ENCODE measurements at places on chromosomes 11 and 22.

GRCh38 chr22:43988116-43988820, 33.0 kb downstream of the SAMM50 start:
- no peak for DNase-seq

DNA sequence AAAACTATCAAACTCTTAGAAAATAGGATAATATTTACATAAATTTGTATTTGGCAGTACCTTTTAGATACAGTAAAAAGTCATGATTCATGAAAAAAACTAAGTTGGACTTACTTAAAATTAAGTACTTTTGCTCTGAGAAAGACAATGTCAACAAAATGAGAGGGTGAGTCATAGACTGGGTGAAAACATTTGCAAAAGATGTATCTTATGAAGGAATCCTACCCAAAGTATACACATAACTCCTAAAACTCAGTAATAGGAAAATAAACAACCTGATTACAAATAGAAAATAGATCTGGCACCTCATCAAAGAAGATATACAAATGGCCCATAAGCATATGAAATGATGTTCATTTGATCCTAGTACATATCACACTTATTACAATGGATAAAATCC, 1154.6 kb downstream of the JRKL start:
- no peak for DNase-seq

DNA sequence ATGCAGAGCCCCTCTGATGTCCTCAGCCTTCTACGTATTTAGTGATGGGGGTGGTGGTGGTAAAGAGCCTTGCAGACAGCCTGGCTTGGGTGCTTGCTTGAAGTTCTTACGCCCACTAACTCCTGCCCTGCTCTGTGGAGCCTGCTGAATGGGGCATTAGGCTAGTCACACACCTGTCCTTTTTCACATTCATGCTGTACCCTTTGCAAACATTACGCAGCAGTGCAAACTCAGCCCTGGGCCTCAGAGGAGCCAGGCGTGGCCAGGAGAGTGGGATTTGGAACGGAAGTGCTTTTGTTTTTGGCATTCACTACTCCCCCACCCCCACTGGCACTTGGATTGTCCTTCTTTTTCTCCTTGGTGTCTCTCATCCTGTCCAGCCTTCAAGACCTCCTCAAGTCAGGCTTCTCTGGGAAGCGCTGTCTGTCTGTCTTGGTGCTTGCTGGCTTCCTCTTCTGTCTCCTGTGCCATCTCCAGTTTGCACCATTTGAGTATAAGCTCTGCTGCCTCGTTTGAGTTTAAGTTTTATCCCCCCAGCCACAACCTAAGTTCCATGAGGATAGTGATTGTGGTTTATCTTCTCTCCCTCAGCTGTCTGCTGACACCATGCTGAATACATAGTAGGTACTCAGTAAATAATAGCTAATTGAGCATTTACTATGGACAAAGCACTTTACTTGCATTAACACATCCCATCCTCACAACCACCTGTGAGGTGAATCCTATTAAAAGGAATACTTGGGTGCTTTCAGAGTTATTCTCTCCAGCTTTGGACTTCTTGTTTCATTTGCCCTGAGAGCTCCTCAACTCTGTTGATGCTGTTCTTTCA, 26.7 kb downstream of the ZBTB16 start:
- DNase-seq, result no peak

- peak; percentile 92 for DNase-seq
Observed at GRCh38 chr22:46195487-46196165, 45.3 kb downstream of the PPARA start.

GRCh38 chr11:42407341-42407740, 904.5 kb upstream of the API5 start:
- peak; percentile 31 for DNase-seq

DNA sequence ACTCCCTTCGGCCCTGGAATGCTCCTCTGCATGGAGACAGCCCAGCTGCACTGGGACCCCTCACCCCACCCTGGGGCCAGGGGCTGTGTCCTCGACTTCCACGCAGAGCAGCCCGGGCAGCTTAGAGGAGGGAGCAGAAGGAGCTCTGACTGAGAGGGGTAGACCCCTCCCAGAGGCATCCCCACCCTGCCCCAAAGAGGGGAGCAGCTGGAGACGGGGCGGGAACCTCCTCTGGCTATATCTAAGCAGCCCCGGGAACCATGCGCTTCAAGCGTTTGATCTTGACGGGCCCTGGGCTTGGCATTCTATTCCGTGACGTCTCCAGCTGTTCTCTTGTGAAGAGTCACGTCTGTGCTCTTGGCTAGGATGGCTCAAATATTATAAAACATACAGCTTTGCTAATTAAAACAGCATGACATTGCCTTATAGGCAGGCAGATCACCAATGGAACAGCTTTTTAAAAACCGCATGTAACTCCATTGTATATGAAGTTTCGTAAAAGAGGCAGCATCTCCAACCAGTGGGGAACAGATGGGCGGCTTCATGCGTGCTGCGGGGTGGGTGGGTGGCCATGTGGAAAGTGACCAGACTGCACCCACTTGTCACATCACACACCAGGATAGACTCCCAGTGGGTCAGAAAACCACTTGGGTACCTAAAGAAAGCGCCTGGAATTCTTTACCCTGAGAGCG, 7.7 kb downstream of the KCNQ1 start:
- DNase-seq, result no peak

DNA sequence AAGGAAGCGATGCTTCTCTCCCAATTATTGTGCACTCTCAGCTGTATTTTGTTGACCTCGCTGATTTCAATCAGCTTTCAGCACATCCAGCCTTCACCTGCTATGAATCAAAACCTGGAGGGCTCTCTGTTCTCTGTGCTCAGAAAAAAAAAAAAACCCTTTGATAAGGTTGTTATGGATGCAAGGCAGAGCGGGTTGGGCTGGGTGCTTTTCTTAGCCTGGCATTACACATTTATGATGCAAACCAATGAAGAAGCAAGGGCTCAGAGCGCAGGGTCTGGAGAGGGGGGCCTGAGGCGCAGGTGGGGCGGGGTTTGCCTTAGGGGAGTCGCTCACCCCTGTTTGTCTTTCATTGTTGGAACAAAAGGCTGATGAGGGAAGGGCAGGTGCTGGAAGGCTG, 86.0 kb upstream of the CADM1 start:
- DNase-seq, result peak; percentile 37

DNA sequence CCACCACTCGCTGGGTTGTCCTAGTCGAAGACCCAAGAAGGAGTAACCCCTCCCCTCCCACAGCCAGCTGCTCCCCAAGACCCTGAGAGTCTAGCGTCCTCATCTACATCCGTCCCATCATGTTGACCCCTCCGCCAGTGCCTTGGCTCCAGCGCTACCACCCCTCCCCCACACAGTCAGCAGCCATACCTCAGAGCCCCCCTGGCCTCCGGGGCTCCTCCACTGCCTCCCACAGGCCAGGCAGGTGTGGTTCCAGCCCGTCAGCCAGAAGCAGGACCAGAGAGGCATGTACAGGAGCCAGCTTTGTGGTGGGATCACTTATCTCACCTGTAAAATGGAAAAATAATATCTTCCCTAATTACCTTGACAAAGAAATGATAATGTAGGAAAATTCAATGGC, 51.5 kb upstream of the PHF21B start:
- no peak for DNase-seq

DNA sequence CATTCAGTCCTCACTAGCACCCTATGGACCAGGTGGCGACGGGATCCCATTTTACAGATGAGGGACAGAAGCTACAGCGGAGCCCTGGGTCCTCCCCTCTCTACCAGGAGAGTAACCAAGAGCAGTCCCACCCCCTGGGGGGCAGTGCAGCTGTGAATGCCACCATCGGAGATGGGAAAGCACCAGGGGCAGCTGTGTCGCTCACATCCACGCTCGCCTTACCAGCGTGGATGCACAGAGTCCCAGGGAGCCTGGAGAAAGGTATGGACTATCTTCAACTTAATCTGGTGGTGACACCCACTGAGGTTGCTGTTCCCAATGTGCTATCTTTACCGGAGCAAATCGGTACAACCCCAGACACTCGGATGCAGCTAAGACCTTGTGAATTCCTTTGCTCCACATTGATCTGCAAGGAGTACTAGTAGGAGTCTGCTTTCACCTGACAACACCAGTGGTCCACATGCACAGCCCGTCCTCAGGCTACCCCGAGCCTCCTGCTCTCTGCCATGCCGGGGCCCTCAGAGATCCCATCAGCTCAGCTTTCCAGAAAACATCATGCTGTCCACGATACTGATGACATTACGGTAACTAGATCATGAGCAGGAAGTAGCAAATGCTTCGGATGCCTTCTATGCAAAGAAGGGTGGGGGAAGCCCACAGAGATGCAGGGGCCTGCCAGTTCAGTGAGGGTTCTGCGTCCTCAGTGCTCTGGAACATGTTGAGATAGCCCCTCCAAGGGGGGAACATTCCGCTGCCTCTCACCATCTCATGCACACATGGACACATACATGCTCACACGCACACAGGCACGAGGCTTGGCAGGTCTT, 126.0 kb downstream of the CTTN start:
- no peak for DNase-seq

- DNase-seq, result peak; percentile 77
Observed at GRCh38 chr22:31102441-31103081, 4.8 kb downstream of the SELENOM start.

DNA sequence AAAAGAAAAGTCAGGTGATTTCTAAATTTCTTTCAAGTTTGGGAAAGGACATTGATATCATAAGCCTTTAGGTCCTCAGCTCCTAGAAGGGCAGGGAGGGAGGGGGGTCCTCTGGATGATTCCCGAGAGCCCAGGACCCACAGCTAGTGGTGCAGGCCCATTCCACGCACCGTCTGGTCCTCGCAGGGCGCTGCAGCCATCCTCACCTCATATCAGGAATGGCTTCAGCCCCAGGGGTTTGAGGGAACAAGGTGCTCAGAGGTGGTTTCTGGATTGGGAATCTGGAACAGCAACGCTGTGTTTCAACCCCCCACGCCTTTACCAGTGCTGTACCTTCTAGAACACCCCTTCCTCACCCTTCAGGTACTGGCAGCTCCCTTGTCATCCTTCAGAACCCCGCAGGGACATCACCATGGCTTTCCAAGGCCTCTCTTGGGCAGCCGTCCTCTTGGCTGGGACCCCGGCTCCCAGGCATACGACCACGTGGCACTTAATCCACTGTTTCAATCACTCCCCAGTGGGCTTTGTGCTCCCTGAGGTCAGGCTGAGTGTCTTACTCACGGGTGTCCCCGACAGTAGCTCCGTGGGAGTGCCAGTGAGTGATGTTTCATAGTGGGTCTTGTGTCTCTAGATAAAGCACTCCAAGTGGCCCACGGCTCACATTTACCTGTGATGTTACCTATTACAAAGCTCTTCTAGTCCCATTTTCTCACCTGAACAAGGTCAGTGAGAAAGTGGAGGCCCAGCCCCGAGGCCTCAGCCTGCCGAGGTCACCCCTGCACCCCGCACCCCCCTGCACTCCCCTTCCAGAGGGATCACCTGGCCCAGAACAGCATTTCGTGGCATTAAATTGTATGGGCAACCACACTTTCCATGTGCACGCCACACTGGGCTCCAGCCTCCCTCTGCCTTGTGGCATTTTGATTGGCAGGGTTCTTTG, 93.9 kb downstream of the MORC2 start:
- no peak for DNase-seq

DNA sequence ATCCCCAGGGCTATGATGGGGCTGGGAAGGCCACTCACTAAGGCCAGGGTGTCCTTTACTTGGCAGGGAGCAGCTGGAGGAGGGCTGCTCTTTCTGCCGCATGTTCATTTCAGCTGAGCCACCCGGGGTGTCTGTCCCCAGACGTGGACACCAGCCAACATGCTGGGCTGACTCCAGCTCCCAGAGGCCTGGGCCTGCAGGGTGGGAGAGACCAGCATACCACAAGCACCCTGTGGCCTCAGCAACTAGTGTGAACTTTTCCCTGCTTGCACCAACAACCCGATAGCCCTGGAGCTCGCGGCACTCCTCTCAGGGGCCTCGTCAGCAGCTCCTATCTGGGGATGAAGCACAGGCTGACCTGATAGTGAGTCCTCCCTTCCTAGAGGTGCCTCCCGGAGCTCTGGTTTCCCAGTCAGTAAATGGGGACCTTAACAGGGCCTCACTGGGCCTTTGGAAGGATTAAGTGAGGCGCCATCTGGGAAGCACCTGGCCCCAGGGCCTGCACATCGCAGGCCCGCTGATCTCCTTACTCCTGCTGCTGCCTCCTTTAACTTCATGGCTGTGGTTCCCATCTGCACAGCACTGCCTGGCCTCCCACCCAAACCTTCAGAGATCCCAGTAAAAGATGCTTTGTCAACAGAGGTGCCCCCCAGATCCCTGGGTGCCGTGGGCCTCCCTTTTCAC, 83.4 kb downstream of the GALNT18 start:
- peak; percentile 79 for DNase-seq
